ENCODE measurements at places on chromosomes 6 and 20. TPM values are rescaled to one million over a fixed set of nuclear protein-coding genes. Genes with fewer than 3 reads are reported as not detected.

Gene MLIP
- 18.7 TPM for total RNA-seq

Gene CAPN11
- 0.65 TPM for total RNA-seq

Gene FILIP1
- 10.0 TPM for total RNA-seq

Gene CCDC170
- total RNA-seq = under 0.01 TPM
